Mesothelial cell of epicardium (in vitro differentiated cells): ENCODE measurements at places on chromosomes 6 and 20. TPM values are rescaled to one million over a fixed set of nuclear protein-coding genes. Genes with fewer than 3 reads are reported as not detected.

DNA sequence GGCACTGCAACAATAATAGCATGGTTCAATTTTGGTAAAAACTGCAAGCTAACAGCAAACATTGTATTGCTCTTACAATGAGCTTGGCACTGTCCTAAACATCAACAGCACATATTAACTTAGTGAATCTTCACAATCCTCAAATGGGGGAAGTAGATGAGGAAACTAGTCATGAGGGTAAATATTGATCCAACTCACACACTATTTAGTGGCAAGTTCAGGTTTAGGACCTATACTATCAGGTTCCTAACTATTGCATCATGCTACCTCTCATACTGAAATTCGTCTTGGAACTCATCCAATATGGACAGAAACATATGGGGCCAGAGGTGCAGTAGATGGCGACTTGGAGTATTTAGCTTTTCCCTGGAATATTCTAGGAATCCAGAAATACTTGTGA is 34.2 kb downstream of the FKBP1C start:
- no peak for DNase-seq

DNA sequence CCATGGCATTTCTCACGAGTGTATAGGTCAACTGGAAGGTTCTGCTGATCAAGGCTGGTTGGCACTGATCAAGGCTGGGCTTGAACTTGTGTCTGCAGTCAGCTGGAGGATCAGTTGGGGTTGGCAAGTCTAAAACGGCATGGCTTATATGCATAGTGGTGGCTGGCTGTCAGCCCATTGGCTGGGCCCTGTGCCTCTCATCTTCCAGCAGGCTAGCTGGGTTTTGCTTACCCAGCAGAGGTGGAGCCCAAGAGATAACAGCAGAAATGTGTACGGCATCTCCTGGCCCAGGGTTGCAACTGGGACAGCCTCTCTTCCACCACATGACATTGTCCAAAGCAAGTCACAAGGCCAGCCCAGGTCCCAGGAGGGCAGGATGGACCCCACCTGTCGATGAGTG is 158.2 kb downstream of the BMP7 start:
- DNase-seq = no peak

- DNase-seq = no peak
These were observed 51.8 kb upstream of the MYB start for GRCh38 chr6:135129136-135129856.

GRCh38 chr20:20366876-20367574 is 879 bp upstream of the INSM1 start:
- no peak for DNase-seq

DNA sequence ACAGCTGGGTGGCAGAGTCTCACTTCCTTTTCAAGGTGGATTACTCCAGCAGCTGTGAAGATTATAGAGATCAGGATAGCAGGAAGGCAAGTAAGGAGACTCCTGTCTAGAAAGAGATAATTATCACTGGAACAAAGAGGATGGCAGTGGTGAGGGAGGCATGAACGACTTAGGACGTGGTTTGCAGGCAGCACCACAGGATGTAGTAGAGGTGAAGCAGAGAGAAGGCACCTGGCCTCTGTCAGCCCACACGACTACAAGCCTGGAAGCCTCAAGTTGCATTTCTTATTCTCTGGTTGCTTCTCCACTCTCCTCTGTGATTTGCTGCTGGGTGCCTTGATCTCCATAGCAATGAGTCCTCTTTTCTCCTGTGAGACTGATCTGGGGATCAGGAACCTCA is 62.7 kb downstream of the TSHZ2 start:
- no peak for DNase-seq

DNA sequence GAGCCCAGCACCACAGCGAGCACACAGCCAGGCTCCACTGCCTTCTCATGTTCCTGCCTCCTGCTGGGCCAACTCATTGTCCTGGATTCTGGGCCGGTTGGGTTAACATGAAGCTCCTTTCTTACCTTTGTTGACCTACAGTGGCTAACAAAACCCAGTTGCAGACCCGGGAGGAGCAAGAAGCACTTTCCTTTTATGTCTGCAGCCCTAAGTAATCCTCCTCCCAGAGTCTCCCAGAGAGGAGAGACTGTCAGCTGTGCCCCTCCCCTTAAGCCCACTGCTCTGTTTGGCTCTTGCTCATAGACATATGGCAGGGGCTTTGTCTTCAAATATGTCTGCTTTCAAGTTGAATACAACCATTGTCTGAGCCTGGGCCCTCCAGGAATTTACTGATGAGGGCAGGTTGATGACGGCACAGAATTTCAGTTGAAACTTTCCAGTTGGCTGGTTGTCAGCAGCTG is 55.2 kb downstream of the PSMB1 start:
- DNase-seq = no peak

GRCh38 chr20:64159711-64160110 is 4.5 kb upstream of the MYT1 start:
- DNase-seq = no peak

DNA sequence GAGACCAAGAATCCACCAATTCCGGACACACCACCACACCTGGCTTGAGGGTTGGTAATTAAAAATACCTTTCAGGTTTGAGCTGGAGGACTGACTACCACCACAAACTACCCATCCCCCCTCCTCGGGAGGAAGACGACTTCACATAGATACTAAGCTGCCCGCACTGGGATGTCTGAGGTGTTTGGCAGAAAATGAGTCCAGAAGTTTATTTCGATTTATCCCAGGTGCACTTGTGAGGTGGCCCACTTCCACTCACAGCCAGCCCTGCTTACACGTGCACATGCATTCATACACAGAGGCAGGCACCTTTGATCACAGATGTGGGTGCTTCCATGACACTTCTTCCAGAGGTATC is 187.1 kb downstream of the ID4 start:
- DNase-seq = no peak

GRCh38 chr6:27138837-27139755 is 108.4 kb upstream of the PRSS16 start:
- DNase-seq = no peak

DNA sequence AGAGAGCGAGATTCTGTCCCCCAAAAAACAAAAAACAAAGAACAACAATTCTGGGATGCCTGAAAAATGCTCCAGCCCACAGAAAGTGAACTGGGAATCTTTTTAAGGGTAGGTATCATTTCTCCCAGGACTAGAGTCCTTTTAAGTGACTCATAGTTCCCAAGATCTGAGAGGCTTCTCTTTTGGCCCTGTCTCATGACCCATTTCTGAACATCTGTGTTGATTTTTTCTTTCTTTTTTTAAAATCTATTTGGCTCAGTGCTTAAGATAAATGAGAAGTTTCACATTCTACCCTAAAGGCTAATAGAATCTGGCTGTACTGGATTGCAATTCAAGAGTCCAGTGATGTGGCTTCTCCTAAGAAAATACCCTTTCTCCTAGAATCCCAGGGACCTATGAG is 217.6 kb upstream of the FOXQ1 start:
- DNase-seq = no peak

DNA sequence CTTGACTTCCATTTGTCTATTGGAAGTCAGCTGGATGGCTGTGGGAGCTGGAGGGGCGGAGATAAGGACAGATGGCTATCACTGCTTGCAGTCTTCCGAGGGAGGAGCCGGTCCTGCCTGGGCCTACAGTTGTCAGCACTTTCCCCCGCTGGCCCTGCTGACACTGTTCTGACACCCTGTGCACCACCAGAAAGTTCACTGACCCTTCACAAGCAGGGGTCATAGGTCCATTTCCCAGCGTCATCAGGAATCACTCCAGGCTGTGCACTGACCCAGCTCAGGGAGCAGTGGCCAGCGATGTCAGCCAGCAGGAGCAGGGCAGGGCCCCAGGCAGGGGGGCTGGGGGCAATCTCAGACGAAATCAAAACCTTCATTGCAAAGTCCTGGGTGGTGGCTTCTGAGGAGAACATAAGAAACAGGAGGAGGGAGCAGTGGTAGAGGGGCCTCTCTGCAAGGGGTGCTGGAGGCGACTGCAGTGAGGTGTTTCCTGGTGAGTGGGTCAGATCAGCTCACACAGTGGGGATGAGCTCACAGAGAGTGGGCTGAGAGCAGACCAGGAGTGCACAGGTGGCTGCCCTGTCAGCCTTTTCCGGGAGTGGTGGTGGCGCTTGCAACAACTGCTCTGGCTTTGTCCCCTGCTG is 26.5 kb upstream of the PLEKHG1 start:
- no peak for DNase-seq

- no peak for DNase-seq
These were observed 100.7 kb upstream of the PTPN1 start for GRCh38 chr20:50409495-50409894.

GRCh38 chr6:102114402-102114801 is 720.9 kb downstream of the GRIK2 start:
- DNase-seq = no peak

DNA sequence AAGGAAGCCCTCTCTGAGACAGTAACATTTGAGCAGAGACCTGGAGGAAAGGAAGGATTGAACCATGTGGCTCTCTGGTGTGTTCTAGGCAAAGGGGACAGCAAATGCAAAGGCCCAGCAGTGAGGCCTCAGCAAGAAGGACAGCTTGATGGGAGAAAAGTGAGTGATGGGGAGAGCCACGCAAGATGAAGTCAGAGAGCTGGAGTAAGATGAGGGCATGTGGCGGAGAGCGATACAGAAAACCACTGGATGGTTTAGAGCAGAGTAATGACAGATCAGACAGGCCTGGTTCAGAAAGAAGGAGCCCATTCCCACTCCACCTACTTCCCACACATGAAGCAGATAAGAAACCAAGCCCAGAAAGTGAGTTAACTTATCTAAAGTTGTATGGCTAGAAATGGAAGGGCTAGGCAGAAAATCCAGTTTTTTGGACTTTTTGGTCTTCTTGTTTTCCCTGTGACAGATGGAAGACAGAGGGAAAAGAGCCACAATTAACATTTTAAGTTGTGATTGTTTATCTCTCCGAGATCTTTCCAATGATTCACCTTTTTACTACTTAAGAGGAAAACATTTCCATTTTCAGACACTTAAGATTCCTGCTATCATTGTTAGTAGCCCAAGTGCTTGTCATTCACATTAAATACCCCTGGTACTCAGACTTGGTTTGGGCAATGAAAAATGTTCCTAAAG is 723 bp upstream of the SNPH start:
- no peak for DNase-seq

DNA sequence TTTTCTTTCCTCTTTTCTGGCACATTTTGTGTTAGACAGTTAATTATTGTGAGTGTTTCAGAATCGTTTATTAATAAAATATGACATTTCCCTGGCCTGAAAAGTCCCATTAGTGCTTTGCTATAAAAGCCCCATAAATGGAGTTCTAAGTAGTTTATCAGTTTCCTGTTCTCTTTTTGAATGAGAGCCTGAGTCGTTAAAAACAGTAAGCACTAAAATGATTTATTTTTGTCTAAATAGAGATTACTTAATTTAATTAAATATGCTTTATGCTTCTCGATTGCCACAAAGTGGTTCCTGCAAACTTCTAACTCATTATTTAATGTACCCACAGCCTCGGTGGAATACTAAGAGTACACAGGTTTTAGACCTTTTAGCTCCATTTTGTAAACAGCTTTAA is 577.9 kb downstream of the C6orf118 start:
- no peak for DNase-seq

DNA sequence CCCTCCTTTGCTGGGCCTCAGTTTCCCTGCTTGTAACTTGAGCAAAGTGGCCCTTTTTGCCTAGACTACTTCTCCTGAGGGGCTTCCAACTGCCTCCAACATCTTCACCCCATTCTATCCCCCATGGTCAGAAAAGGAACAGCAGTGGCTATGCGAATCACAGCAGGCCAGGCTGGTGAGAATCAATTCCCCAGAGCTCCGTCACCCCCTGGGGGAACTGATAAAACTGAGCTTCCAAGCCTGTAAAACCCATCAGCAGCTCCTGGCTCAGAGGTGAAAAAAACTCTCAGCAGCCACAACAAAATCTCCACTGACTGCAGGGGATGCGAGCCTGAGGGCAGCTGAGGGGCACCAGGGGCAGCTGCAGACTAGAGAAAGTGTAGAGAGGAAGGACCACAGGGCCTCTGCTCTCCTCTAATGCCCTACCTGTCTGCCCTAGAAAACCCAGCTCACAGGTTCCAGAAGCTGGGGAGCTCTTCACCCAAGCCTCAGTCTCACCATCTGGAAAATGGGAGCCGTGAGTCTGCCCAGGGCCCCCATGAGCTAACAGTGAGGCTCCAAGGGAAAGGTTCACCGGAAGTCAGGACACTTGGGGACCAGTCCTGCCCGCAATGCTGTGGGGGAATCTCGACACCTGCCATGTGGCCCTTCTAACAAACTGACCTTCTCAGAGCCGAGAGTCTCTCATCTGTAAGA is 120.6 kb downstream of the GRM4 start:
- DNase-seq = no peak

DNA sequence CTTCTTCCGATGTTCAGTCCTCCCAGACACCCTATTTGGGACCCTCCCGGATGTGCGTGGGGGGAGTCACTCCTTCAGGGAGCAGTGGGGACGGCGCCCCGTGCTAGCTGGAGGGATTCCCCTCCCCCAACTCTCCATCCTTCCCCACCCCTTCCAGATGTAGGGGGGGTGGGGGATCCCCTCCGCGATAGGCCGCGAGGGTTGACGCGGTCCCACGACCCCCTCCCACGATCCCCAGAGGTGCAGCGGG is 548 bp downstream of the GNL1 start:
- peak; percentile 43 for DNase-seq

GRCh38 chr20:25493137-25493536 is 85.7 kb downstream of the GINS1 start:
- no peak for DNase-seq

ZNF334 gene
- 31.8 to 34.5 TPM (median 32.5 TPM) in 3 replicates for total RNA-seq

MAPK14 gene
- total RNA-seq = 51.1 to 54.8 TPM (median 54.8 TPM) in 3 replicates

SLC35D3 gene
- 0.09 to 0.13 TPM in 2 of 3 replicates, not detected in the other for total RNA-seq

MAP7 gene
- total RNA-seq = 15.1 to 15.5 TPM (median 15.5 TPM) in 3 replicates

NKX2-2 gene
- not detected in 3 replicates for total RNA-seq

GLP1R gene
- not detected in 3 replicates for total RNA-seq

SLPI gene
- total RNA-seq = not detected in 3 replicates

C6orf15 gene
- not detected in 3 replicates for total RNA-seq

SRXN1 gene
- 13.3 to 13.6 TPM (median 13.5 TPM) in 3 replicates for total RNA-seq

OR2J3 gene
- 0.07 to 0.16 TPM in 2 of 3 replicates, not detected in the other for total RNA-seq

JPH2 gene
- total RNA-seq = 3.4 to 4.2 TPM (median 3.5 TPM) in 3 replicates

ZNF165 gene
- total RNA-seq = 3.7 to 4.6 TPM (median 4.0 TPM) in 3 replicates
